Epithelial cell of proximal tubule (primary cell): ENCODE measurements at places on chromosomes 5 and 9. TPM values are rescaled to one million over a fixed set of nuclear protein-coding genes. Genes with fewer than 3 reads are reported as not detected.

The DDX4 gene
- total RNA-seq: not detected in 2 replicates

The MYOZ3 gene
- total RNA-seq: 2.2 and 3.6 TPM in 2 replicates

The DEPDC1B gene
- 21.4 and 38.6 TPM in 2 replicates for total RNA-seq

The KCNV2 gene
- not detected in 2 replicates for total RNA-seq

DNA sequence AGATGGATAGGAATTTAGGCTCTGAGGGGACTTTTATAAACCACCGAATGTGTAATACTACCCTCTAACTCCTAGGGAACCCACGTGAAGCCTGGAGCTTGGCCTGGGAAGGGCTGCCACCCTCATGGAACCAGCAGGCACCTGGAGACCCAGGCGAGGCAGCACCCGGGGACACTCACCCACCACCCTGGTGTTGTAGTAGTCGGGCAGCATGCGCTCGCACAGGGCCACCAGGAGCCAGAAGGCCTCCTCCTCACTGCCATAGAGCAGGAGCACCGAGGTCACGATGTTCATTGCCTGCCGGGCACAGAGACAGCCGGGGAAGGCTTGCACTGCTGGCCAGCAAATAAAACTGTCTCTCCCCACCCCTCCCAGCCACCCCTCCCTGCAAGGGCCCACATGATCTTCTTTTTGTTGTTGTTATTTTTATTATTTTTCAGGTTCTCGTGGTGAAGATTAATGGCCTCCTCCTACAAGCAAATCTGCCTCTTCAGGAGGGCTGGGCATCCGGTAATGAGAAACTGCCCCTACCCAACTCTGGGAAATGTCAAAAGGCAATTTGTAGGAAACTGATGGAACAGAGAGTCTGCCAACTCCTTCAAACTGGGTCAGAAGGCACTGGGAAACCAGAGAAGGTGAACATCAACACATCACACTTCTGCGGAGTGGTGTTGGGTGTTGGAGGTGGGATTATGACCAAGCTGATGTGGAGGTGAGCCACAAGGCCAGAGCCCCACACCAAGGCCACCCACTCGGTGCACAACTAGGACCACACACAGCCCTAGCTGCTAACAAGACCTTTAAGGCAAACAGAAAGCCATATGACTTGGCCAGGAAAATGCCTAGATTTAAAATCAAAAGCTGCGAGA lies 17.4 kb upstream of the MRNIP start:
- DNase-seq: no peak
